ENCODE measurements at places on chromosomes 1 and 21. TPM values are rescaled to one million over a fixed set of nuclear protein-coding genes. Genes with fewer than 3 reads are reported as not detected.

DNA sequence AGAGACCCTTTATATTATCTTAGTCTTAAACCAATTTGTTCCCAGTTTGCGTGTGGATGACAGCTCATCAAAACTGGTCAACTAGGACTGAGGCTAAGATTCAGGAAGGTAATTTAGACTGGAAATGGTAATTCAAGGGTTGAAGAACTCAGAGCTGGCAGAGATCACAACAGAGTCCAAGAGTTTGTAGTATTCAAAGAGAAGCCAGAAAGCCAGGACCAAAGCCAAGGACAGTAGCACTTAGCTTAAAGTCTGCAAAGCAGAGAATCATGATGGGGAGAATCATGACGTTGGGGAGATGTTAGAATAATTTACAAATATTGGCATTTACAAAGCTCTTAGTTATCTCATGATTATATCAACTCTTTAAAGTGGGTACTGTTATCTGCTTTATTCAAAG lies 32.6 kb downstream of the RNF11 start:
- no peak for DNase-seq

- DNase-seq, result no peak
Measured at GRCh38 chr1:97451046-97451826, 469.6 kb downstream of the DPYD start.

- DNase-seq, result peak; percentile 98
Measured at GRCh38 chr1:155324037-155324716, 3.5 kb downstream of the RUSC1 start.

DNA sequence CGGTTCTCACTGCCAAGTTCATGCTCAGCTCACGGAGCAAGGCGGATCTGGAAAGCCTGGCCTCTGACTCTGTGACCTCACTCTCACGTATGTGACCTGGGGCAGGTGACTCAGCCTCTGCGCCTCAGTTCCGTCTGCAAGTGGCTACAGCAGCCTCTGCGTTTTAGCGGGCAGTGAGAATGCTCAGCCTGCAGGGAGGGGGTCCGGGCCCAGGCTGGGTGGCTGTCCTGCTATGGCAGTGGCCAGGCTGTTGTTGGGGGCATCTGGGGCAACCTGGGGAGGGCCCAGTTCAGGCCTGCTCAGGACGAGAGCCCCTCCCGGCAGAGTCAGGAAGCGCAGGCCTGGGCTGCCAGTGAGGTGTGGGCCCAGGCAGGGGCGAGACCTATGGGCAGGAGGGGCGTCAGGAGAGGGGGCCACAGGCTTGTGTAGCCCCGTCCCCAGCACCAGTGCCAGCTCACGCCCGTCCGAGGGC lies 27.9 kb downstream of the ARHGEF16 start:
- no peak for DNase-seq

DNA sequence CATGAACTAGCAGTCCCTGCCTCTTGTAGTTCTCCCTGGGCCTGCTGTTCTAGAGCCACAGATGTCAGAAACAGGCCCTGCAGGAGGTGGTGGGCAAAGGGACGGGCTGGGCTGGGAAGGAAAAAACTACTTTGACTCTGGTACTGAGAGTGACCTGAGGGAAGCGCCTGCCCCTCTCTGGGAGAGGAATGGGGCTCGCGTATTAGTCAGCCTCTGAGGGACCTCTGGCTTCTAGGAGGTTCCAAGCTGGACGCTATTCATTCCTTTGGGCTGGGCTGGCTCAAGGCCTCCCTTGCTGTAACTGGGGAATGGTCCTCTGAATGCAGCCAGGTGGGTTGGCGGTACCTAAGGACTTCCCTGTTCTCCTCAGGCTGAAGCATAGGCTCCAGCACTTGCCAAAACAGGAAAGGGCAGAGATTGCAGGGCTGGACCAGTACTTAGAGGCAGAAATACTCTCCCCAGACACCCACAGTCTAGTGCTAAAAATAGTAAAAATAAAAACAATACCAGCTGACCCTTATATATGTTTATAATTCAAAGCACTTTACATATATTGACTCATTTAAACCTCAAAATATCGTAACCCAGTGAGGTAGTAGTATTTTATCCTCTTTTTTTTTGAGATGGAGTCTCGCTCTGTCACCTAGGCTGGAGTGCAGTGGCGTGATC lies 7.1 kb downstream of the POMGNT1 start:
- no peak for DNase-seq

DNA sequence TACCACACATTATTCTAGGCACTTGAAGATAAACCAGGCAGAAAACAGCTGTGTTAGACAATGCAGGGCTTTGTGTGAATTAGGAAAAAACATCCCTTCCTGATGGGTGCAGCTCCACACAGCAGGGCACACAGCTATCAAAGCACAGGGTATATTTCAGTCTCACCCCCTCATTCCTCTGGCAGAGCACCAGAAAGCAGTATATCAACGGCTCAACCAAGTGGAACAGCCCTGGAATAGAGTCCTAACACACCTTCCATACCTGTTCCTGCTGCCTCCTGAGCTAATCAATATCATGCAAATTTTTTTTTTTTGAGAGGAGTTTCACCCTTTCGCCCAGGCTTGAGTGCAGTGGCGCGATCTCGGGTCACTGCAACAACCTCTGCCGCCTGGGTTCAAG lies 32.1 kb downstream of the LYST start:
- no peak for DNase-seq

GRCh38 chr1:225977937-225978748 lies 21.0 kb downstream of the SDE2 start:
- no peak for DNase-seq

- peak; percentile 45 for DNase-seq
Measured at GRCh38 chr1:85579622-85580021, 939 bp upstream of the CCN1 start.

DNA sequence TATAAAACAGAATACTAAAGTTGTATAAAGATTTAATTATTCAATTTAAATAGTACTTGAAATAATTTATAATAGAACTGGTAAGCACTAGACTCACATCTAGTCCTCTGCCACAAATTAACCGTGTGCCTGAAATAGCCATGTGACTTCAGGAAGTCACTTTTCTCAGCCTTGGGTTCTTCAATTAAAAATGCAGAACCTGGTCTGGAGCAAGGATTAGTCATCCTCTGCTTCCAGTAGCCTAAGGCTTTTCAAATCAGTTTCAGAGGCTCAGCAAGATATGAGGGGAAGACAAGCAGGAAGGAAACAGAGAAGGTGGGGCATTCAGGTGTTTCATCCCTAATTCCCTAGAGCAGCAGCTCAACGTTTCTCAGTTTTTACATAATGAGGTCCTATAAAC lies 23.0 kb downstream of the DPH5 start:
- DNase-seq, result no peak

The PRELP gene
- 4.4 TPM for total RNA-seq

The CCDC185 gene
- total RNA-seq, result not detected

The TSACC gene
- not detected for total RNA-seq

The HTR6 gene
- not detected for total RNA-seq

The NFASC gene
- total RNA-seq, result 4.4 TPM
